ENCODE measurements at places on chromosomes 1 and 21.

GRCh38 chr1:38071312-38072256 lies 25.0 kb upstream of the POU3F1 start:
- DNase-seq = peak; percentile 58

DNA sequence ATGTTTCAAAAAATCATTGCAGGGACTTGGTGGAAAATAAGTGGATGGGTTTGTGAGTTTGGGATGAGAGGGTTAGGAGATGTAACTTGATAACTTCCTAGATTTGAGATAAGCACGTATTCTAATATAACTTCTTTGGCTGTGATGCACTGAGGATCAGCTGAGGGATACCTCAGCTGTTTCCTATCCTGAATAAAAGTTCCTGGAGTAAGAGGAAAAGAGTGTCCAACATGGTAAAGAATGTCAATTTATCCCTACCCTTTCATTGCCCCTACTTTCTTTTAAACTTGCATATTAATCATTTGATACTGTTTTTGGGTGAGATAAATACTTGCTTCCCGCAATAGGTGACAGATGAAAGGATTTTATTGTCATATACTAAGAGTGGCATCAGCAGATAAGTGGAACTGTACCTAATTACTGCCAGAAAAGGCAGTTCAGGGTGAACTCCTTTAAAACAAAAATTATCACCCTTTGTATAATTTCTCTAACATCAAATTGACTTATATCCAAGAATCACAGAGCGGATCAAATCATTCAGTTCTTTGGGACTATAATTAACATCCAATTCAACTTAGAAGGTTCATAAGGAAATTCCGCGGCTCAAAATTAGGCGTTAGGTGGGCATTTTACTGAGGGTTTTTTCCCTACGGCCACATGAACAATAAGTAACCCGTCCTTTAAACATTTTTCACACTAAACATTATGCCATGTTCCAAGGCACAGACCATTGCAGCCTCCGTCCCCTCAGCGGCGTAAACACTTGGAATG lies 1.4 kb upstream of the SUCO start:
- no peak for DNase-seq

DNA sequence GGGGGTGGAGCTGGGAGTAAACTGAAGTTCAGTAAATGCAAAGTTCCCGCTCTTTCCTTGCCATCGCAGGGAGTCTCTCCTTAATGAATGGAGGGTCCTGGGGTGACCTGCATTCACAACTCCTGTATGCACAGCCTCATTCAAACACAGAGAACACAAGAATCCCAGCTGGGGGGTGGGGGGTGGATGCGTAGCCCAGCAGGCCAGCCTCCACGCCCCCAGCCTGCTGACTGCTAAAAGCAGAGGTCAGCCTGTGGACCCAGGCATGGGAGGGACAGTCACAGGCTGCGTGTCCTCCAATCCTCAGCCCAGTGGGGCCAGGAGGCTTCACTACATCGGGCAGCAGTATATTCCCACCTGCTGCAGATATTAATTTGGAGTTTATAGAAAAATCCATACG lies 263.1 kb downstream of the GRIK3 start:
- DNase-seq = no peak

DNA sequence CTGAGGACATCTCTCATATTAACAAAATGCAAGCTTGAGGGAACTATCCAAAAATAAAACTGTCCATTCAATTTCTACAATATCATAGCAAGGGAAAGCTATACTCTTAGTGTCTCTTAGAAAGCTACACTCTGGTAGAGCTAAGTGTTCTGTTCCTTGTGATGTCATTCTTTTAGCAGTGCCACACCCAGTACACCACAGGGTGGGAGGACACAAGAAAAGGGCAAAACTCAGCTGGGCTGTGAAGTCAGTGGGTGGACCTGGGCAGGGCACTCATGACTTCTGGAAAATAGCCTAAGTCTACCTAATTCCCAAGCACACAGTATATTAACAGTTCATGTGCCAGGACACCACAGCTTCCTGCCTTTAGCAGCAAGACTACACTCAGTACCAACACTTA lies 42.2 kb upstream of the TNFSF4 start:
- no peak for DNase-seq

DNA sequence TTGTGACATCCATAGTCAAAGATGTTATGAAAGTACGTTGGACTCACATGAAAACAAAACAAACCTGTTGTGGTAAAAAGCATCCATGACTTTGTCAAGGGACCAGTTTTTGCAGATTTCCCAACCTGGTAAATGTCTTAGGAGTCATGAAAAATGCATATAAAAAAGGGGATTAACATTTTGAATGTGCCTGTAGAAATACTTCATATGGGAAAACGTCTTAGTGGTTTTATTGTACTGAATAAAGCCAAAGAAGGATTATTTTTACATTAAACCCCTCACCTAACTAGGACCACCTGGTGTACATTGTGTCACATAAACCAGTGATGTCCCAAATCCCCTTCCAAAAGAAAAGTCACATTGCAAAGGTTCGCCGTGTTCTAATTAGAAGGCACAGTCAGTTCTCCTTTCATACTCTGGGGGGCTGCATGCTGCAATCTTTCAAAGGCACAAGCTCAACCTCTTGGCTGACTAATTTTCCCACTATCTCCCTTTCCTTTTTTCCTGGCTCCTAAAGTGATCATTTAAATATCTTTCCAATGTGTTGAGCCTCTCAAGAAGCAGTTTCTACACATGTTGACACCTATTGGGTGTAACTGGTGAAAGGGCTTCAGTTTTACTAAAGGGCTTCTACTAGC lies 119.8 kb upstream of the SPAG17 start:
- peak; percentile 18 for DNase-seq
